ENCODE measurements at places on chromosomes 3 and 15. TPM values are rescaled to one million over a fixed set of nuclear protein-coding genes. Genes with fewer than 3 reads are reported as not detected.
A peak's percentile ranks its signal among the peaks of the same experiment; 100 is the strongest.

DNA sequence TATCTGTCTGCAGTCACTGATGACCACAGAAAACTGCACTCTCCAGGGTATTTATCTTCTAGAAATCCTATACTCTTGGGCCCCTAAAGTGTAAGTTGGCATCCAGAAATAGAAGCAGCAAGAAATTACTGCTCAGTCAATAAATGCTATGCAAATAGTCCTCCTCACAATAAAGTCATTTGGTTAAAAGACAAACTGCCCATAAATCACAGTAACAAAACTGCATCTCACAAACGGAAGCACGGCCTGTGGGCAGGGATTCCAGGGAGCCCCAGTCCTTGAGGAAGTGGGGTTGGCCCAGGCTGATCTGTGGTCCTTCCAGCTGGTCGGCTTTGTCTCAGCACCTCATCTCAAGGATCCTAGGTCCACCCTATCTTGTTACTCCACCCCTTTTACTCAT, 29.7 kb upstream of the SPATA12 start:
- no peak for DNase-seq

GRCh38 chr3:170560717-170561382, 25.0 kb downstream of the SLC7A14 start:
- no peak for DNase-seq

- no peak for DNase-seq
Observed at GRCh38 chr3:9623148-9623547, 26.2 kb upstream of the MTMR14 start.

DNA sequence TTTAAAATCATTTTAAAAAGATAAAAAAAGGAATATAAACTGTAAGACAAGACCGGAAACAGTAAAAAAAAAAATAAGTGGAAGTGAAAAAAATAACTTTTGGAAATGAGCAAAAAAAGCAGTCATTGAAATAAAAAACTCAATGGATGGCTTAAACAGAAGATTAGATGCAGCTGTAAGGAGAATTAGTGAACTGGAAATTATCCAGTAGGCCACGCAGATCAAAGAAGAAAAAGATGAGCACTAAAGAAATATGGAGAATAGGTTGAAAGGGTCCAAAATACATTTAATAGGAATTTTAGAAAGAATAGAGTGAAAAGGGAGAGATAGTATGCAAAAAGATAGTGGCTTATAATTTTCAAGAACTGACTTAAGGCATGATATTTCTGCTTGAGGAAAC, 47.0 kb downstream of the STARD5 start:
- no peak for DNase-seq

DNA sequence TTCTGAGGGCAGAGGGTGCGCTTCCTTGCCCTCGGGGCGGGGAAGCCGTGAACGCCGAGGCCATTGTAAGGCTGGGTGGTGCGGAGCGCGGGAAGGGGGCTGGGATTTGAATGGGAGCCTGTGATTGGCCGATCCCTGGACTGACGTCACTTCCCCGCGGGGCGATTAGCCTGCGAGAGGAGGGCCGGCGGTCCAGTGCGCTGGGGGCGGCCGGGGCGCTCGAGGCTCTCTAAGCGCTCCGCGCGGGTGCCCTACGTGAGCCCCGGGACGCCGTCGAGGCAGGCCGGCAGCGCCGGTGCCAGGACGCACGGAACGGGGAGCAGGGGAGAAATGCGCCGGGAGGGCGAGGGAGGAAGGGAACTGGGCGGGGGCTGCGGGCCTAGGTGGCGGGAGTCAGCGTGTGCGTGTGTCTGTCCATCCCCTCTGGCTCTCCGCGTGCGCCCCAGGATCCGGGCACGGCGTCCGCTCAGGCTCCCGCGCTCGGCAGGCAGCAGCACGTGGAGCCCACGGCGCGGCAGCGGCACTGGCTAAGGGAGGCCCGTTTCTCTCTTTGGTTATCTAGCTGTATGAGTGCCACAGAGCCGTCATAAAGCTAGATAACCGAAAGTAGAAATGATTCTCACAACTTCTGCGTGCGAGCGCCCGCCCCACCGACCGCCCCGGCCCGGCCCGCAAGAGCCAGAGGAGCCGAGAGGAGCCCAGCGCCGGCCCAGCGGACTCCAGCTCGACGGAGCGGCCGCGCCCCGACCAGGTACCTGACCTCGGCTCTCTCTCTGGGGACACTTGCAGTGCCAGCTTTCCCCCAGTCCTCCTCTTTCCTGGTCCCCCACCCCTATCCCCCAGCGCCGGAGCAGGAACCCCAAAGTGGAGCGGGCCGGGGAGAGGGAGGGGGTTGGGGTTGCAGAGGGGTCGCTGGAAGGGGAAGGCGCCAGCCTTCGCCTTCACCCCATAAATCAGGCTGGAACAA, 33.1 kb upstream of the POLG start:
- no peak for DNase-seq

- no peak for DNase-seq
Observed at GRCh38 chr3:47291158-47291753, 8.5 kb downstream of the KLHL18 start.

DNA sequence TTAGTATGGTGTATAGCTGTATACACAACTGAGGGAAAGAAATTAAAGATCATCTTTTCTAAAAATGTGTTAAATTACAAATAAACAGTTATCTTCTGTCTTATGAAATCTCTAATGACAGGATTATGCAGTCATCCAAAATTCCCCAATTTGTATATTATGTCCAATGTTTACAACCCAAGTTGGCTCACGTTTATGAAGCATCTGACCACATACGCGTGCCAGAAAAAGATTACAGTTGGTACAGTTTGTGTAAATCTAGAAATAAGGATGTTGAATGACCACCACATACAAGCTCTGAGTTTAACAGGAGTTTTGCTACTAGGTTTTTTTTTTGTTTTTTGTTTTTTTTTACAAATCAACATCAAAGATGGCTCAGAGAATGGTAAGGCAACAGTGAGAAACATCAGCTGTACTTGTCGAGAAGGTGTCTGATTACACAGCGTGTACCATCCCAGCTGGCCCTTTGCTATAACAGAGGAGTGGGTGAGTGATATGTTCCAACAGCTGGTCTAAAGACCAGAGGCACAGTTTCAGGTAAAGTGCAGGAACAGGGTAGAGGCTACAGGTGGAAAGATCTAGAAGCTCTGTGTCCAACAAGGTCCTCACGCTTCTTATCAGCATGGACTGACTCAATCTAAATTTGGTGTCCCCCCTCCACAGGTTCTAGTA, 47.1 kb downstream of the USF3 start:
- DNase-seq: no peak

- no peak for DNase-seq
Observed at GRCh38 chr15:63970621-63971426, 75.5 kb downstream of the DAPK2 start.

GRCh38 chr3:190058521-190059241, 62.0 kb downstream of the P3H2 start:
- DNase-seq: no peak

DNA sequence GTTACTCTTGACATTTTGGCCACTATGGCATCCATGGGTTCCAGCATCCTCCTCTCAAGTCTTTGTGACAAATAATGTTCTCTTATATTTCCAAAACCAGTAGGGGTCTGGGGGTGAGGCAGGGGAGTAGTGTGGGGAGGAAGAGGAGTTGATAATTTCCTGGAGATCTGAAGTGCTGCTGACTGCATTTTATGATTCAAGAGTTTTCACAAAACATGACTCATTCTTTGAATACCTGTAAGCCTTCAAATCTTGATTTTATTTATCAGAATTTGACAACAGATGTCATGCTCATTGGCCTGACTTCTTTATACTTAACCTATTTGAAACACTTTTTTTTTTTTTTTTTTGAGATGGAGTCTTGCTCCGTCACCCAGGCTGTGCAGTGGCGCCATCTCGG, 98.8 kb upstream of the PLXND1 start:
- DNase-seq: no peak

DNA sequence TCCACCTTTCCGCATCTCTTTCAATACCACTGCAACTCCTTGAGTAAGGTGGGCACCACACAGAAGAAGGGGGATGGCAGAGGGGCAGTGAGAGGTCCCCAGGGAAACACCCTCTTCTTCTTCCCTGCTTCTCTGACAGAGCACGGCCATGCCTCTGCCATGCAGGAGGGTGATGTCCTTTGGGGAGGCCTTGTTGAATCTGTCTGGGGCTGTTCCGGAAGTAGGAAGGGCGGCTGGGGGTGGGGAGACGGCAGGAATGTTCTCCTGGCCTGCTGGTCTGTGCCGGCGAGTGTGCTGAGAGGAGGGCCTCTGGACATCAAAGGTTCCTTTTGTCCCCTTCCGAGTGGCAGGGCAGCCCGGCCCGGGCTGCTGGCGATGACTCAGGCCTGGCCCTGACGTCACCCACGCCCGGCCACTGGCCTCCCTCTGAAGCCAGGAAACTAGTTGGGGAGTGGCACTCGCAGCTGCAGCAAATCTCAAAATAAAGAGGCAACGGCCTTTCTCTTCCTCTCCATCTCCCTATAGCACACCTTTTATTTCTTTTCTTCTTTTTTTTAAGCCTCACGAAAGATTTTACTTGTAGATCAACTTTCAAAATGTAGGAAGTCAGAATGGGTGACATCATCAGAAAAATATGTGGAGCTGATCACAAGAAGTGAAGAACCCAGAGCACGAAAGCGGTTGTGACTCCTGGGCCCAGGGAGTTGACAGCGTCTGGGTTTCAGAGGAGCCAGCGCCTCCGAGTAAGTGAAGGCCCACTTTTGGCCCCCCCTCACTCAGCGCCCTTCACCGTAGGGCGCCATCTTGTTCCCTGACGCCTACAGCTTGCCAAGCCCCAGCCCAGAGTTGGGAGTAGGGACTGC, at the start of gene ZBTB38:
Gene ZBTB38 (plus strand): TSS at position 443 of the 863 bp plus-strand sequence. CDS start 73,885 bp downstream, outside the sequence.
- DNase-seq: peak; percentile 85

DNA sequence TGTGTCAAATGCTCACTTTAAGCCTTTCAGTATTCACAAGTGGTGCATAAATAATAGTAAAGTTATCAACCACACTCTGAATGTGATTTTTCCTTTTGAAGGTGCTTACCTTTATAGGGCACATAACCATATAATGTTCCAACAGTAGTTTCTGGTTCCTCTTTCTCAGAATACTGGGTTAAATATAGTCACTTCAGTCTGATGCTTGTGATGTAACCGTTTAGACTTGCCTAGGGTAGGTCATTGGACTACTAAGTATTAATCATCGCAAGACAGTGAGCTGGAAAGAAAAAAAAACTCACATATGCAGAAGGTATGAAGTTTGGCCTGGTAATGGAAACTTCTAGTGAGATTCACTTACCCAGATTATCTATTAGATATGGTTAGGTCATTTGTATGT, 1.9 kb downstream of the KBTBD8 start:
- no peak for DNase-seq

DNA sequence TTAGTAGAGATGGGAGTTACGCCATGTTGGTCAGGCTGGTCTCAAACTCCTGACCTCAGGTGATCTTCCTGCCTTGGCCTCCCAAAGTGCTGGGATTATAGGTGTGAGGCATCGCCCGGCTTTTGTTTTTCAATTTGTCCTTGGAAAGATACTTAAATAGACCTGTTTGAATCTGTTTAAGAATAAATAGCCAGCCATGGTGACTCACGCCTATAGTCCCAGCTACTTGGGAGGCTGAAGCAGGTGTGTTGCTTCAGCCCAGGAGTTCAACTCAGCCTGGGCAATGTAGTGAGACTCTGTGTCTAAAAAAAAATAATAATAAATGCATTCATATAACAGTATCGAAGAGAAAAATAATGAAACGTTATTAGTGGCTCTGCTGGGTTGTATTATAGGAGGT, 17.3 kb downstream of the SNAPC5 start:
- DNase-seq: no peak

DNA sequence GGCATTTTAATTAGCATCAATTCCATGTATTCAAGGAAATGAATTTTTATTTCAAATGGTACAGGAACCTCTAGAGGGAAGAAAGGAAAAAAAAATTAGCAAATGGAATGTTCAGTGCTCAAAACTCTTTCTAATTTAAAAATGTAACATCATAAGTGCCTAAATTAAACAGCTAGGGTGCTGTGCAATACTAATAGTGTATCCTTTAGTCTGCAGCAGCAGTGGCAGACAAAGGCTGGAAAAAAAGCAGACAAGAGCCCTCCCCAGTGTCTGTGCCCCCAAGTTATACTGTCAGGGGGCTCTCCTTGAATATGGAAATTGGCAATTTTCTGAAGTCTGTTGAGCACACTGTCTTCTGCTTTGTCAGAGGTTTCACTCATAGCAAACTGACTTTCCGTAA, 159.5 kb downstream of the CLSTN2 start:
- no peak for DNase-seq

DNA sequence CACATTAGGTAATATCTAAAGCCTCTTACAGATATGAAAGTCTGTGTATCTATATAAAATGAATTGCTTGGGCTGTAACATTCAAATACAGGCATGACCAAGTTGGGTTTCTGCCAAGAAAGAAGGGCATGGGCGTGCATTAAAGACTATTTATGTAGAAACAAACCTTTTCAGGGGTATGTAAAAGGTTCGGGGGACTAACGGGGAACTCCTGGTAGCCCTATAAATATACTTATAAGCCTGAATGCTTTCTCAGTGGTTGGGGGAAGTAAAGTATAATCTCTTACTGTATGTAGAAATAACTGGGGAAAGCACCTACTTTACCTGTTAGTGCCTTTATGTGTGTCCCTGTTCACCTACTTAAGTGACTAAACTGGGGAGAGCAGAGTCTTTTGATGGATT, 154.5 kb upstream of the TBL1XR1 start:
- no peak for DNase-seq

DNA sequence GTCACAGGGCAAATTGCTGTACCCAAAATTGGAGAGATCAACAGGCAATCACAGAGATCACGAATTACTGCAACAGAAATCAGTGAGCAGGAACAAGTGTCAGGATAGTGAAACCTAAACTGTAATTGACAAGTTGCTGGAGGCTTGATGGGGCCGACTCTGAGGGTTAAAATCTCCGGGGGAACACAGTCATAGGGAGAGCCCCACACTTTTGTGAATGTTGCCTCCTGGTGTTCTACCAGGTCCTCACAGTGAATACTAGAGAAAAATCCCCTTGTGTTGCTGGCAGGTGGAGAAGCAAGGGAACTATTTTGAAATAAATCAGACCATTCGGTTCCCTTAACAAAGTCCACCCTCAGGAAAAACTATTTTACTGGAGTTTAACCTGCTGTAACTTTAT, 697.5 kb upstream of the CBLB start:
- no peak for DNase-seq

SERPINI2 gene
- 1.4 TPM for total RNA-seq

HRH1 gene
- 16.3 TPM for total RNA-seq

AADAC gene
- not detected for total RNA-seq

TMEM45A gene
- total RNA-seq: 38.4 TPM
